ENCODE measurements at places on chromosomes 7 and 10.

DNA sequence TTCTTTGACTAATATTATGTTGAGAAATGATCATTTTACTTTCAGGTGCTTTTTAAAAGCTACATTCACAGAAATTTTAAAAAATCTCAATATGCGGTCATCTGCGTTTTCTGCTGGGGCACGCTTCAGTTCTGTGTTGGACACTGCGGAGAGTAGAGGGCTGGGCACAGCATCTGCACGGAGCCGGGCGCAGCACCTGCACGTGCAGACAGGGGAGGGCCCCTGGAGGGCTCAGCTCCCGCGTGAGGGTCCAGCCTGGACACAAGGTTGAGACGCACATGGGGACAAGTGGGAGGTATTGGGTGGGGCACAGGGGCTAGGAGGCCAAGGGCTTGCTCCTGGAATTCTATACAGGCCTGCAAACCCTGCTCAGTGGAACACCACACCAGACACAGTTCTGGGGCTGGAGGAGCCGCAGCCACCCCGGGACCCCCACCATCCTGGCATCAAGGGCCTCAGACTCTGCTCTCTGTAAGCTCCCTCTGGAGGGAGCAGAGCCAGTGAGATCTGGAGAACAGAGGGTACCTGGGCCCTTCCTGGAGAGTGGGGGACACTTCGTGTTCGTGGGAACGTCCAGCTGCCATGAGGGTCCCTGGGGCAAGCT, 20.4 kb upstream of the FAM20C start:
- no peak for DNase-seq

GRCh38 chr10:88952647-88953111, at the start of gene ACTA2:
ACTA2 (minus strand) TSS chr10:88952773; CDS start chr10:88948930, 3,843 bp downstream.
- DNase-seq, result no peak

DNA sequence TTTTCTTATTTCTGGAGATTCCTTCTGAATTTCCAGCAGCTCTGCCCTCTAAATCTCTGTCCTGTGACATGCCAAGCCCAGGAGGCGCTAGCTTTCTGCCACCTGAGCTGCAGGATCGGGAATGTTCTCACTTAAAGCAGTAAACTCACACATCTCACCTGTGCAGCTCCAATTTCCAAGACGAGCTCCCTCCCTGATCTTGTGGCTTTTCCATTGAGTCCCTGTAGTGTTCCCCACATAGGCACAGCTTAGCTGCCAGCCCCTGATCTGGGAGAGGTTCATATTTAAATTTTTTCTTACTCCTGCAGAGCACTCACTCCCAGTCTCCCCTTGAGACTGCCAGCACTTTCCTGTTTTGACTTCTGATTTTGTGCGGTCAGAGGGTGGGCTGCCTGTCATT, 479.3 kb downstream of the GLRX3 start:
- DNase-seq, result no peak

DNA sequence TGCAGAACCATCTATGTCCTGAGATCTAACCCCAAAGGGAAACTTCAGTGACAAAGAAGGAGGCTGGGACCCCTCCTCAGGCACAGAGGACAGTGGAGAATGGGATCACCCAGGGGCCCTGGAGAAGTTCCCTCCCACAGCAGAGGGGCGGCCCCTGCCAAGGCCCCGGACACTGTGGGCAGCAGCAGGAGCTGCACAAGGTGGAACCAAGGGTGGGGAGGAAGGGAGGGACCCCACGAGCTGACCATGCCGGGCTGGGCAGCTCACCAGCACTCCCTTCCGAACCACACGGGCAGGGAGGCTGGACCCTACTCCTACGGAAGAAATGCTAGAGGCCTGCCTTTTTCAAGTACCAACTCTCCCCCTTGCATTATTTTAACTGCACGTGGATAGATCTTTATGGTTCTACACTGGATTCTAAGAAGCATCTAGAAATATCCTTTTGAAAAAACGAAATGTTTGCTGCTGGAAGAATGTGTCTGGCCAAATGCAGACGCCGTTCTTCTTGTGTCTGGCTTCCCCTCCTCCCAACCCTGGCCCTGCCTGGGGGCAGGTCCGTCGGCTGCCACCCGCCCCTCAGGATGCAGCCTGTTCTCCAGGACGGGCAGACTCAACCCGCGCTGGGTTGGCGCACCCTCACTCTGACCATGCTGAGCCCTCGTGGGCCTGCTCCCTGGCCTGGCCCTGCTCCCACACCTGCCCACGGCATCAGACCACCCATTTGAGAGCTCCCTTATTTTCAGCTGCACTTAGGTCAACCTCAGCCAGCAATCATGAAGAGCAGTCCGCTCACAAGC, 193.9 kb downstream of the TCERG1L start:
- DNase-seq, result no peak

DNA sequence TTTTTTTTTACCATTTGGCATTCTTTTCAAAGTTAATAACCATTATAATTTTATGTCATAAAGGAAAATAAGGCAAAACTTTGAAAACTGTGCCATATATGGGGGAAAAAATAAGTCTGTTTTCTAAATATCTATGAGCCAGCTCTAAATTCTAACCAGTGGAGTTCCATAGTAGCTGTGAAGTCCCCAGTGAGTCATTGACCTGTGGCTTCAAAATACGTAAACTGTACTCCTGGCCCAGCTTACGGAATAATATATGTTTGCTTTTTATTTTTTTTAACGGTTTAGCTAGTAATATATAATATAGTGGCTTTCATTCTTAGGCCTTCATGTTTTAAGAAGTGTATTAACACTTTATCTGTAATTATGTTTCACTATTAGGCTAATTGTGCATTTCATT, 20.5 kb downstream of the ZRANB1 start:
- DNase-seq, result no peak

DNA sequence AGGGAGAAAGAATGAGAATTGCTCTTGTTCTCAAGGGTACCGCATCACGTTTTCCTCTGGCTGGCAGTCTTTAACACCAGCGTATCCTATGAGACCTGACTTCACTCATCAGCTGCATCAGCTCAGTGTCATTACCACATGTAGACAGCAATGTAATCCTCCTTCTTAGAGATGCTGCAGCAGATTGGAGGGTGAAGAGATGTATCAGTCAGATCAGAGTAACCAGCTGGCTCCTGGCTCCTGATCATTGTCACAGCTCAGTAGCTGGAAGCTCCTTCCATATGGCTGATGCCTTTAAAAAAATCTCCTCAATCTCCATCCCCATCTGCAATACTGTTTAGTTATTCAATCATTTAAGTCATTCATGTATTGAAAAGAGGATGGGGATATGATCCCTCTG, 39.7 kb upstream of the EPHB6 start:
- DNase-seq, result no peak

GRCh38 chr7:67406976-67407375, 410.3 kb downstream of the TYW1 start:
- DNase-seq, result no peak

- no peak for DNase-seq
Measured at GRCh38 chr10:3866332-3866731, 81.3 kb upstream of the KLF6 start.

- DNase-seq, result no peak
Measured at GRCh38 chr10:60086862-60087261, 180.5 kb upstream of the CCDC6 start.

- DNase-seq, result no peak
Measured at GRCh38 chr10:49752584-49752983, 9.5 kb downstream of the OGDHL start.

DNA sequence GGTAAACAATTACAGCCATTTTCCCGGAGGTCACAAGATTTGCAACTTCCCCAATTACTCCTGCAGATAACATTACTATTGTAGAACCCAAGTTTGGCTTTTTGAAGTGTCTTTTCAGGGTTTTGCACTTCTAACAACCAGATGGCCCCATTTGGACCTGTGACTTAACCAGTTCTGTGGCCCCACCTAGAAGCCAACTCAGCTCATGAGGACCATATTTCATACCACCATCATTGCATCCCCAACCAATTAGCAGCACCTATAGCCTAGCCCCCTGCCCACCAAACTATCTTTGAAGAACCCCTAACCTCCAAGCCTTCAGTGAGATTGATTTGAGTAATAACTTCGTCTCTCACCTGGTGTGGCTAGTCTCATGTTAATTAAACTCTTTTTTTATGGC, 51.3 kb upstream of the WDR11 start:
- DNase-seq, result no peak

DNA sequence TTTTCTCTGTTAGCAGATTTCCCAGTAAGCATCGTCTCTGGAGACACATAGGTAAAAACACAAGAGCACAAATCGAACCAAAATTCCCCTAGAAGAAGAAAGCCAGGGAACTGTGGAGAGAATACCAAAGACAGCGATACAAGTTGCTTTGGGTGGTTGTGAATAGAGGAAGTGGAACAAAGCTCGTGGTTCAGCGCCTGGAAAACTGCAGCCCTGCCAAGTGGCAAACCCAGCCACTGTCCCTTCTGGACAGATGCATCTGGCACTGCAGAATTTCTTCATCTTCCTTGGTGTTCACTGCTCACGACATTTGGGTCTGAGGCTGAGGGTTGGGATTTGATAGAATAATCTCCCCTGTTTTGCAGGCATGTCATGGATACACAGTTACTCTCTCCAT, 733.8 kb downstream of the PARD3 start:
- no peak for DNase-seq

DNA sequence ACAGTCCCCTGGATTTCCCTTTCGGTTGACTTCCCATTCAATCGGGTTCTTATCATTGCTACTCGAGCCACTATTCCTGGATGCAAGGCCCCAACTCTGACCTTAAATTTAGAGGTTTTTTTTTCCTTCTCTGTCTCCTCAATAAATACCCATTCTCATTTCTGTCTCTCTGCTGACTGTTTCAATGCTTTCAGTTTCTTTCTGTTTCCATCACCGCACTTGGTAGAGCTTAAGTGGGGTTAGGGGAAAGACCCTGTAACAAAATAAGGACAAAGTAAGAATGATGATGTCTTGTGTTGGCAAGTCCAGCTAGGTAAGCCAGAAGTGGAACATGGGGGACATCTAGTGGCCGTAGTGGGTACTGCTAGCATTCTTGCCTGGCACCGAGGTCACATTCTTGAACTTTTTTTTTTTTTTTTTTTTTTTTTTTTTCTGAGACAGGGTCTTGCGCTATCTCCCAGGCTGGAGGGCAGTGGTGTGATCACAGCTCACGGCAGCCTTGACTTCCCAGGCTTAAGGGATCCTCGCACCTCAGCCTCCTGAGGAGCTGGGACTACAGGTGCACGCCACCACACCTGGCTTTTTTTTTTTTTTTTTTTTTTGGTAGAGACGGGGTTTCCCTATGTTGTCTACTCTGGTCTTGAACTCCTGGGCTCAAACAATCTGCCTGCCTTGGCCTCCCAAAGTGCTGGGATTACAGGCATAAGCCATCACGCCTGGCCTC, 40.3 kb downstream of the ZC3HC1 start:
- DNase-seq, result peak; percentile 89

- DNase-seq, result no peak
Measured at GRCh38 chr10:33812586-33812985, 478.1 kb upstream of the NRP1 start.
